ENCODE measurements at places on chromosomes 11 and 22.

- DNase-seq = no peak
Observed at GRCh38 chr11:117565709-117566108, 231.3 kb downstream of the DSCAML1 start.

GRCh38 chr11:94671553-94672366, 96.4 kb upstream of the AMOTL1 start:
- DNase-seq = no peak

- no peak for DNase-seq
Observed at GRCh38 chr11:15864026-15864805, 492.1 kb downstream of the SOX6 start.

- DNase-seq = peak; percentile 42
Observed at GRCh38 chr11:27395556-27396258, 32.7 kb upstream of the CCDC34 start.

GRCh38 chr11:77053217-77054015, 13.4 kb upstream of the CAPN5 start:
- no peak for DNase-seq

DNA sequence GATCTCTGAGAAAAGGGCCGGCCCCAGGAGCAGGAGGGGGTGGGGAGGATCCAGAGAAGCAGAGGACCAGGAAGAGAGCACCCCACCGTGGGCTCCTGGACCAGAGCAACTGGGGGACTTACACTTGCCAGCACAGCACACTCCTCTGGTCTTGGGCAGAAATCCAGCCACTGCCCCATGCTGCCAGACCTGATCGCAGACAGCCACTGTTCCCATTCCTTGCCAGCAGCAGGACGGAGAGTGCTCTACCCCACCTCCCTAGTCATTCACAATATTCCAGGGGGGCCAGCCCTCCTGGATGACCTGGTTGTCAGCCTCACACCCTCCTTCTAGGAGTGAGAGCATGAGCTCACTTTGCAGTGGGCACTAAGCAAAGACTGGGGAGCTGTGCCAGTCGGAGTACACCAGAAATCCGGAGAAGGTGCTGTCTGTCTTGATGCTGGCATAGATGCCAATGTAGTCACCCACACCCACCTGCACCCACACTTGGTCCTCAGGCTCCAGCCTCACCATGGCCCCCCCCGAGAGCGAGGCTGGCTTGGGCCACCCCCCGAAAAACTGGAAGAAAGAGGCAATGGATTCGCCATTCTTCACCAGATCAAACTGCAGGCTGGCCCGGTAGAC, 1.6 kb downstream of the C1QTNF5 start:
- DNase-seq = no peak

GRCh38 chr11:117871160-117871559, 5.3 kb downstream of the FXYD6 start:
- DNase-seq = no peak

DNA sequence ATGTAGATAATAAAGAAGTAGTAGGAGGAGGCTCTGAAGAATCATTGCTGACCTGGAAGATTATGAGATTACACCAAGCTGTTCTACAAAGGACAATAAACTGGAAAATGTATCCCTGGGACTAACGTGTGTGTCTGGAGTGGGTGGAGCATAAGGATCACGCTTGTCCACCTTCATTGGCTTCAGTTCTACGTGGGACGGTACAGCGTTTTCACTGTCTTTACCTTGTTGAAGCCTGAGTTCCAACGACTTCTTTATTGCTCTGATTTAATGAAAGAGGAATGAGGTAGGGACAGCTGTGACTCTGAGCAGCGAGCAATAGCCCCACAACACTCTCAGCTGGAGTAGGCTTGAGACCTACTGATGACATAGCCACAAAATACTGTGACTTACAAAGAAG, 87.0 kb downstream of the ARHGAP42 start:
- DNase-seq = no peak

DNA sequence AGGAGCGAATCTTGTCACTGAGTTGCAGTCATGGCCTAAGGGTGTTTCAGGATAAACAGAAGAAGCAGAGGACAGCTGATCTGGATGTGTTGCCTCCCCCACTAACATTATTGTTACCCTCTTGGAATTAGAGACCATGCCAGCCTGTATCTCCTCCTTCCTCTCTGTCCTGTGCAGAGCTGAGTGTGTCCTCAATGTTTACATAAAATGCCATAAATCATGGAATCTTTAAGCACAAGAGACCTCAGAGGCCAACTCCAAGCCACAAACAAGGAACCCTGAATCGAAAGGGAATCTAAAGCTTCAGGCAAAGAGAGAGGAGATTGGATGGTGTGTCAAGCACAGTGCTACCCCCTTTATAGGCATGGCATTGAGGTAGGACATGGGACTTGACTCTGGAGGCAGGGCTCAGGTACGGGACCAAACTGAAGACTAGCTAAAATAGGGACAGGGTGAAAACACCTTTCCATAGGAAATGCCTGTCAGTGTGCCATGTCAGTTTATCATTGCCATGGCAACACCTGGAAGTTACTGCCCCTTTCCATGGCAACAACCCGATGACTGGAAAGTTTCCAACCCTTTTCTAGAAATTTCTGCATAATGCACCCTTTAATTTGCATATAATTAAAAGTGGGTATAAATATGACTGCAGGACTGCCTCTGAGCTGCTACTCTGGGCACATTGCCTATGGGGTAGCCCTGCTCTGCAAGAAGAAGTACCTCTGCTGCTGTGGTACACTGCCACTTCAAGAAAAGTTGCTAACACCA, 489.7 kb downstream of the MIAT start:
- peak; percentile 40 for DNase-seq

GRCh38 chr11:69364921-69365320, 71.0 kb downstream of the MYEOV start:
- peak; percentile 22 for DNase-seq

DNA sequence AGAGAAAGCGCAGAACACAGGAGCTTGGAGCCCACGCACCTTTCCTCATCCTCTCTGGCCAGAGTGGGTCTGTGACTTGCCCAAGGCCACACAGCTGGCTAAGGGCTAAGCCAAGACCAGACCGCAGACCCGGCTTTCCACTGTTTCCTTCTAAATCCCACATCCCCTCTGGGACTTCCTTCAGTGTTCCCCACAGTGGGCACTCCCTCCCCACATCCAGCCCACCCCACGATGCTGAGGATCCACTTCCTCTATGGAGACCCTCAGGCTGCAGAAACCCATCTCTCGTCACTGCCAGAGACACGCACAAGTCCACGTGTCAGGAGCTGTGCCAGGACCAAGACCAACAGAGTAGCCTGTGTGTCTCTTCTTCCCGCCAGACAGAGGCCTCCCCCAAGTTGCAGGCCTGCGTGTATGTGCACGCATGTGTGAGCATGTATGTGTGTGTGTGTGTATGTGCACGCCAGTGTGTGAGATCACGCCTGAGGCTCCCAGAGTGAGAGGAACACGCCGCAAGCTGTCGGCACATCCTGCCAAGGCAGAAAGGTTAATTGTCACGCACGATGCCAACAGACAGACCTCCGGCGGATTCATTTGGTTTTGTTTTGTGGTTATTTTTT, 21.6 kb downstream of the PDGFB start:
- no peak for DNase-seq

- DNase-seq = no peak
Observed at GRCh38 chr11:118705111-118705741, 25.8 kb upstream of the TREH start.

All from EL (cell line).